ENCODE measurements at places on chromosomes 12 and 14.

GRCh38 chr14:69076341-69076740 is 76.6 kb downstream of the DCAF5 start:
- DNase-seq: no peak

DNA sequence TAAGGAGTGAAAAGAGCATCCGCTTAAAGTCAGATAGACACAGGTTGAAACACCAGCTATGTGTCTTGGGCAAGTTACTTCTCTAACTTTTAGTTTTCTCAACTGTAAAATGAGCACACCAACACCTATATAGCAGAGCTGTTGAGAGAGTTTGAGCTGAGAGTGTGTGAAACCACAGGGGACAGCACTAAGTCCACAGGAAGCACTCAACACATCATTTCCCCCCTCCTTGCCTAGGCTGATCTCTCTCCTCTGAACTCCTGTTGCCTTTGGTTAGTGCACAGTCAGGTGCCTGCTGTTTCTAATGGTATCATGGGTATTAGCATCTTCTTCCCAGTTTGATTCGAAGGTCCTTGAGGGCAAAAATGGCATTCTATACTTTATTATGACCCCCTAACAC is 176.7 kb downstream of the DPF3 start:
- no peak for DNase-seq

- DNase-seq: no peak
Measured at GRCh38 chr14:29782041-29782440, 145.6 kb downstream of the PRKD1 start.

DNA sequence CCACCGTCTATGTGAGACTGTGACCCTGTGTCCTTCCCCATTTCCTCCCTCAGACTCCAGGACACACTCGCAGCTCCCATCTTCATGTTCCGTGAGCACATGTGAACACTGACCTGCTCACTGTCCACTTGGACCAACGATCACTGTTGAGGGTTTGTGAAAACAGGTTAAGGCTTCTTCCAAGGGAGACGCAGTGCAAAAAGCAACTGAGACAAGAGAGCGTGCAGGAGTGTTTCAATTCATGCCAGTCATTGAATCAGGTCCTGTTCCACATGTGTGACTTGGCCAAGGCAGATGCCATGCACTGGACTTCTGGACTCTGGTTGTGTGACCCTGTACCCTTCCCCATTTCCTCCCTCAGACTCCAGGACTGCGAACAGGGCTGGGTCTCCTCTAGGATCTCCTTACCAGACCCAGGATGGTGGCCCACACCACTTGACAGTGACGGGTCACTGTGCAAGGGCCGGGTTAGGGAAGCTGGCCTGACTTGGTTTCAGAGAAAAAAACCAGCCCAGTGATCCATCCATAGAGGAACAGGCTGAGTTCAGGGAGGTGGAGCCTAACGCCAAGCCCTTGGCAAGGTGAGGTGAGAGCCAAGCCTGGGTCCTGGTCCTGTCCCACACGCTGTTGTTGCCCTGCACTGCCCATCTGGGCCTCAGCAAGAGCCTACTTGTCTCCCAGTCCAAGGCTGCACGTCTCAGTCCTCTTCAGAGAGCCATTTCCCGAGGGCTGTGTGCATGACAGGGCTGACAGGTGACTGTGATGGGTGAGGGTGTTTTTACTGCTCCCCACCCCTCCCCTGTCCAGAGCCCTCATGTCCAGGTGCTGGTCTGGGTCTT is 5.7 kb upstream of the KRT5 start:
- DNase-seq: no peak

DNA sequence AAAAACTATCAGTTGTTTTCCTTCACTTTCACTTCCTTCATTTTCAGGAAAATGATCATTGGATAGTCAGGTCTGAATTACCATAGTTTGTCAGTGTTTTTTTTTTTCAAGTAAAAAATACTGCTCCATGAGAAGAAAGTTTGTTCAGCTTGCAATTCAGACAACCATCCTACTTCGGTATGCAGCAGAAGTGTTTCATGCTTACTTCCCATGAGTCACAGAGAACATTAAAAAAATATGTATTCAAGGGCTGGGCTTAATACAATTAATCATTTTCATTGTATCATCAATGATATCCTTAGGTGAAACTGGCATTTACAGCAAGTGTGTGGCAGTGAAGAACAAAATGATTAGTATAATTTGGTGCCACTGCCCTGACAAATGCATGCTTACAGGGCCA is 21.6 kb downstream of the PYM1 start:
- no peak for DNase-seq

DNA sequence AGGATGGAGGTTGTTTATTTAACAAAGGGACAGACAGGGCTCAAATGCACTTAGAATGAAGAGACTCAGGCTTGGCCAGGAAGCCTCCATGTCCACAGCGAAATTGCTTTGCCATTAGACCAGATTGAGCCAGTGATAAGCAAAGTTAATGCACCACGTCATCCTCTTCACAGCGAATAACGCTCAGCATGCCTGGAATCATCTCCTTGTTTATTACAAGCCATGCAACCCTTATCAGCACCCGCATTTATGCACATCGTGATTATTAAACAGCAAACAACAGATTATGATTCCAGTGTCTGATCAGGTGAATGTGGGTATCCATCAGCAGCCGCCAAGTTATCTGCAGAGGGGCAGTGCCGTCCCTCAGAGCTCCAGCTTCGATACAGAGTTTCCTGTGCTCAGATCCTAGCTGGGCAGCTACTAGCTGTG is 175.0 kb upstream of the TMEM132C start:
- DNase-seq: no peak

GRCh38 chr12:52398176-52398575 is 8.0 kb downstream of the KRT82 start:
- no peak for DNase-seq

GRCh38 chr14:51873221-51873893 is 12.9 kb downstream of the GNG2 start:
- peak; percentile 68 for DNase-seq

- DNase-seq: no peak
Measured at GRCh38 chr14:68631394-68632053, 161.3 kb downstream of the ZFP36L1 start.

DNA sequence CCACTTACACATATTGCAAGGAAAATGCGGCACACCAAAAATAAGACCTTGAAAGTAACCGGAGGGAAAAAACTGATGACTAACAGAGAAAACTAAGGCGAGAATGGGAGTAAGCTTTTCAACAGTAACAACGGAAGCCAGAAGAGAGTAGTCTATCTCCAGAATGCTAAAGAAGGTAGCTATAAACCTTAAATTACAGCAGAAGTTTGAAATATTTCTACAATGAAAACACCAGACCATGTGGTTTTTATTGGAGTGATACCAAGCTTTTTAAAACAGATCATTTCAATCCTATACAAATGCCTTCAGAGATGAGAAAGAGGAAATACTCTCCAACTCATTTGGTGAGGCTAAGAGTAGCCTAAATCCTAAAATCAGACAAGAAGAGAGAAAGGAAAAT is 209.5 kb downstream of the ANO6 start:
- DNase-seq: no peak

DNA sequence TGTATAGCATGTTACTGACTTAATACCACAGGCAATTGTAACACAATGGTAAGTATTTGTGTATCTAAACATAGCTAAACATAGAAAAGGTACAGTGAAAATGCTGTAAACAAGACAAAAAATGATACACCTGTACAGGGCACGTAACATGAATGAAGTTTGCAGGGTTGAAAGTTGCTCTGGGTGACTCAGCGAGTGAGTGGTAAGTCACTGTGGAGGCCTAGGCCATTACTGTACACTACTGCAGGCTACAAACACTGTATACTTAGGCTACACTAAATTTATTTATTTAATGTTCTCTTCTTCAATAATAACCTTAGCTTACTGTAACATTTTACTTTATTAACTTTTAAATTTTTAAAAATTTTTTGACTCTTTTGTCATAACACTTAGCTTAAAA is 158.4 kb downstream of the IPO8 start:
- DNase-seq: no peak

DNA sequence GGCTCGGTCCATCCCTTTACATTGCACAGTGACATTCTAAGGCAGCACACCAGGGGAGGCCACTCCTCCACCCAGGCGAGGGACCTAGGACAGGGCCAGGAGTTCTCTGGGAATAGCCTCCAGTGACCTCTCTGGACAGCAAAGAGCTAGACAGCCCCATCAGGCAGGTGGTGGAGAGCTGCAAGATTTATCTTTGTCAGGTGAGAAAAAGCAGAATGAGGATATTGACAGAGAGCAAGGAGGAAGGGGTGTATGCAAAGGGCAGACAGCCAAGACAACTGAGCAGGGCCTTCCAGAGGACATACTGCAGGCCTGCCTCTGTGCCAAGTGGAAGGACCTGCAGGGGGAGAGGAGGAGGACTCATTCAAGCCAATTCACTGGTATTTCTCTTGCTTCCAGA is 112.4 kb upstream of the MAX start:
- no peak for DNase-seq

GRCh38 chr14:59455411-59455810 is 9.8 kb downstream of the GPR135 start:
- DNase-seq: no peak

DNA sequence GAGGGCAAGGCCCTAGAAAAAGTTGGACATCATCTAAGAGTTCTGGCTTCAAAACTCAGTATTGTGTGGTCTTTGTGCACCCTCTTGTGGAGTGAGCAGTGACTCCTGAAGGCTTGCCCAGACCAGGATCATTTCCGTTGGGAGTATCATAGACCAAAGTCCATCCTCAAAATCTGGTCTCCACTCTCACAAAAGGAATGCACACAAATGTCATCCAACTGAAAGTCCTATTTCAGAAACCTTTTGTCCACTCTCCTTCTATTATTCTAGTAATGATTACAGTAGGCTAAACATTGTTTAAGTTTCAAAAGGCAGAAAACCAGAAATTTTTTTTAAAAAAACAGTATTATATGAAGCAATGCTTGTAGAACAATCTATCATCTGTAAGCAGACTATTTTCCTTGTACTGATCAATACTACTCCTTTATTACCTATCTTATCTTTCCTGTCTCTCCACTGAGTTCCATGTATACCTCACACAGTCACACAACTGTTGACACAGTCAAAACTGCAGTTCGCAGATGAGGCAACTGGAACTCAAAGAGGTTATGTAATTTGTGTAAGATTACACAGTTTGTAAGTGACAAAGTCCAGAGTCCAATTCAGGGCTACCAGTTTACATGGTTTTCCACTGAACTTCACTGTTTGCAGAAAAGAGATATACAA is 41.4 kb downstream of the COX16 start:
- peak; percentile 73 for DNase-seq

DNA sequence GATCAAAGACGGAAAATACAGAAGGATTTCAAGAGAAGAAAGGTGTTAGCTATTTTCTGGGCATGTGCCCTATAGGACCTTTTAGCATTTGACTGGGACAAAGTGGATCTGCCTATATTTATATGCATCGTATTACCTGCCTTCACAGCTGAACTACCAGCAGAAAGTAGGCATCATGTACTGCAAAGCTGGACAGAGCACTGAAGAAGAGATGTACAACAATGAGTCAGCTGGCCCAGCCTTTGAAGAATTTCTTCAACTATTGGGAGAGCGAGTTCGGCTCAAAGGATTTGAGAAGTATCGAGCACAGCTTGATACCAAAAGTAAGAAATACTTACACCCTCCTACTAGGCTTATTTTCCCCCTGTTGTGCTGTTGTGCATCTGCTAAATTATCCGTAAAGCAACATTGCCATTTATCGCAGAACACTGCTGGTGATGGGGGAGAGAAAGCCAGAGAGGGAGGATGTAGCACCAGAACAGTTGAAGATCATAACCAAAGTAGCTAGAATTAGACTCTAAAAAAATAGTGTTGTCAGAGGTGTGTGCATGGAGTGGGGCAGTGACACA is 282.0 kb upstream of the RGS6 start:
- DNase-seq: no peak

- peak; percentile 52 for DNase-seq
Measured at GRCh38 chr12:108854451-108855283, 2.7 kb downstream of the SSH1 start.

DNA sequence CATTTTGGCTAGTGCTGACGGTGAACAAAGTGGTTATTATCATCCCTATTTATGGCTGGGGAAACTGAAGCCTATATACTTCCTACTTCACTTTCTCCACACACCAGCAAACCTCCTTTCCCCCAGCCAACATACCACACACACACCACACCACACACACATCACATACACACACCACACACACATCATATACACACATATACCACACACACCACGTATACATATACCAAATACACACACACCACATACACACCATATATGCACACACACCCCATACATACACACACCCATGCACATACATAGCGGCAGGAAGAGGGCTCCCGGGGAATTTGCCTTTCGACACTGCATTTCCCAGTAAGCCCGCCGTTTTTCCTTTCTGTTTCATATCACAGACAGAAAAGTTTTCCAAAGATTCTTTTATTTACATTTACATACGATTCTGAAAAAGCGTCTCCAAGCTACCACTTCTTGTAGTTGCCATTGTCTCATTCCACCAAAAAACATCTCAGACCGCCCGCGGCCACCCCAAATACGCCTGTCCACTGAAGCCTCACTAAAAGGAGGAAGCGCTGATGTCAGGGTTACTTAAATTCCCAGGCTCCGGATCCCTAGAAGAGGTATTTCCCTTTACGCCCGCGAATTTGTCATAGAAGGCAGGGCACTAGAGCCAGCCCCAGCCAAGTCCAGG is 823 bp upstream of the RAB5B start:
- DNase-seq: no peak

- no peak for DNase-seq
Measured at GRCh38 chr14:89959853-89960445, 4.2 kb downstream of the TDP1 start.

DNA sequence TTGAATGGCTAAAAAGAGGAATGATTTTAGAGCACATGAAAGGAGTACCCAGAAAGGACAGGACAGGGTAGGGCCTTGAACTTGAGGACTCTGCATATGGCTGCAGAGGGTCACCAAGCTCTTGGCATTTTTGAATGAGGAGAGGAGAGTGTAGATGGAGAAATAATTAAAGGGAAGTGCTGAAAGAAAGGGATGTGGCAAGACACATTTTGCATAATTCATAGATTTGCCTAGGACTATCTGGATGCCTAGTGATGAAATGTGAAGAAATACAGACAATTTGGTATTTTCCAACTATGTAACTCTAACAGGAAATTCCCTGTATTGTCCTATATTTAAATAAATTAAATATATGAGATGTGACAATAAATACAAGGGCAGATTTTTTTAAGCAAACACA is 27.5 kb upstream of the MDM1 start:
- DNase-seq: no peak

DNA sequence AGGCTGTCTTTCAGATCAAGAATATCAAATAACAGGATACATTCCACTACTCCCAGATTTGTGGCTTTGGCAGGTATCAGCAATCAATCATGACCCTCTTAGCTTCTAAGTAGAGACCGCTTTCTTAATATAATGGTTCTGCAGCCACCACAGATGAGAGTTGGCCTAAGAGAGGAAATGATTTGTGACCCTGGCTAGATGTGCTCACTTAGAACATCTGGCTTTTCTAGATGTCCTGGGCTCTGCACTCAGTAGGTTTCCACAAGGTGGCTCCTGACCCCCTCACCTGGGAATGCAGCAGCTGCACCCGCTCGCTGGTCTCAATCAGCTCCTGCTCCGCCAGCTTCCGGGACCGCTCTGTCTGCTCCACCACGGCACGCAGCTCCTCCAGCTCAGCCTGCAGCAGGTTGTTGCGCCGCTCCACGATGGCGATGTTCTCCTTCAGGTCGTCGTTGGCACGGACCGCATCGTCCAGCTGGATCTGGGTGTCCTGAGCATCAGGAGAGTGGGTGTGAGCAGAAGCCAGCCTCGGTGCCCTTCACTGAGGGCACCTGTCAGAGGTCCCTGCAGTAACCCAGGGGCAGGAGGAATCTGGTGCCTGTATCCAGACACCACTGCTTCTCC is 8.9 kb downstream of the CMTM5 start:
- no peak for DNase-seq

All from urothelium cell line (cell line).